ENCODE measurements at places on chromosomes 5 and 9. TPM values are rescaled to one million over a fixed set of nuclear protein-coding genes. Genes with fewer than 3 reads are reported as not detected.

The MVB12B gene
- total RNA-seq = 8.5 TPM

The CCDC69 gene
- total RNA-seq = 307 TPM

The EQTN gene
- total RNA-seq = 1.1 TPM

The TMC1 gene
- total RNA-seq = 0.17 TPM

The FKBP15 gene
- total RNA-seq = 27.7 TPM

The SELENOP gene
- total RNA-seq = 1,385 TPM

The NTNG2 gene
- 0.44 TPM for total RNA-seq

The SPATA31D4 gene
- total RNA-seq = not detected

The SEC24A gene
- 30.1 TPM for total RNA-seq

The FGFR4 gene
- not detected for total RNA-seq

The PTGER4 gene
- 14.0 TPM for total RNA-seq

The CYLC2 gene
- total RNA-seq = not detected

All from subcutaneous adipose tissue (tissue), 4 donors.